ENCODE measurements at places on chromosomes 5 and 9.

DNA sequence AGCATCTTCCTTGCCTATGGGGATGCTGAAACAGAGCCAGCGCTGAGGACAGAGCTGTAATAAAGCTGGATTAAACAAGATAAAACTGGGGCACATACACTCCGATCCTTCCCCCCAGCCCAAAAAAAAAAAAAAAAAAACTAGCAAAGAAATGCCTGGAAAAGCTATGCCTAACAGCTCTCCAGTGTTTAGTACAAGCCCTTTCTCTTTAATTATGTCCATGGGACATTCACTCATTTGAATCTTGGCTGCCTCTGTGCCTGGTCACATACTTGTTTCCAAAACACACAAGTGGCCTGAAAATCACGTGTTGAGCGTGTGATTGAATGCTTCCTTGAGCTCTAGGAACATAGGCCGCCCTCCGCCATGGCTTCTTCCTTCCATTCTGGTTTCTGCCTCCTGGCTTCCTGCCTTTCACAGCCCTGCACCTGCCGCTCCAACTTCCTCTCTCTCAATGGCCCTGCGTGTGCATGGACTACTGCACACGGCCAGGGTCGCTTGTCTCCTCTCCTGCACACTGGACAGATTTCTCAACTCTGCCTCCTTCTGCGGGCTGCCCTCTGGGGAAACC, 111.0 kb upstream of the RETREG1 start:
- no peak for DNase-seq

DNA sequence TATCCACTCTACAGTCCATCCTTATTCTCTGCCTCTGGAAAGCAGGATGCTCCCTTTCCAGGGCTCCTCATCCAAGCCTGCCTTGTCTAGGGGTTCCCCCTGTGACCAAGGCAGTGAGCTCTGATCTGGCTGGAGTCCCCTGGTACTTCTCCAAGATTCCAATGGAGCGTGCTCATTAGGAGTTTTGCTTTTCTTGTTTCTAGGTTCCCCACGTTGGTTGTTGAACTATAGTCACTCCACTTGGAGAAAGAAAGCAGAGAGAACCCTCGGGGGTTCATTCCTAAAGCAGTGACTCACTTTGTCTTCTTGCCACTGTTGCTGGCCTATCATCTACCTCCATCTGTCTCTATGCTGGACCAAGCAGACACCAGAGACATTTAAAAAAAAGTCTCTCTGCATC, 192.6 kb downstream of the TLE4 start:
- DNase-seq, result no peak

DNA sequence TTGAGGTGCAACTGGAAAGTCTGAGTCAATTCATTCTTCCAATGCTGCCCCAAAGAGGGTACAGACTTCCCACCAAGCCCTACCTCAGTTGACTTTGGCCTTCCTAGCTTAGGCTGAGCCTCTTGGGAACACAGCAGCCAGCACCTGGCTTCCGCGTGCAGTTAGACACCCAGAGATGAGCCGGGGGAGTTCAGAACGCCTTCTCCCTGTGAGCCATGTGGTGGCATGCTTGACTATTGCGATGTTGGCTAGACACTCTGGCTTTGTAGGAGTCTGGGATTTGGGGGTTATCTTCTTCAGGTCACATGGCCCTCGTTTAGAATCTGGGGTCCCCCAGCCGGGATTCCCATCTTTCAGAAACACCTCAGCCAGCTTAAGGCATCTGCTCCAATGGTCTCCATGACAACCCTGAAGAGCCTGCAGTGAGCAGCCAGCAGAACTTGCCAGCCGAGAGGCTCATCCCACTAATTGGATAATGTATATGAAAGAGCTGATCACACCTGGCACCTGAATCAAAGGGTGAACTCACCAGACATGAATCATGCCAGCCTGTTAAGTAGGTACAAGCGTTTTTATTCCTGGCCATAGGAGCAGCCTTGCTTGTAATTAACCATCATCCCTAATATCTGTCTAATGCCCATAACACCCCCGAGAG, 167.5 kb downstream of the SYK start:
- DNase-seq, result no peak

GRCh38 chr5:148972396-148972795, 90.5 kb downstream of the SH3TC2 start:
- no peak for DNase-seq

DNA sequence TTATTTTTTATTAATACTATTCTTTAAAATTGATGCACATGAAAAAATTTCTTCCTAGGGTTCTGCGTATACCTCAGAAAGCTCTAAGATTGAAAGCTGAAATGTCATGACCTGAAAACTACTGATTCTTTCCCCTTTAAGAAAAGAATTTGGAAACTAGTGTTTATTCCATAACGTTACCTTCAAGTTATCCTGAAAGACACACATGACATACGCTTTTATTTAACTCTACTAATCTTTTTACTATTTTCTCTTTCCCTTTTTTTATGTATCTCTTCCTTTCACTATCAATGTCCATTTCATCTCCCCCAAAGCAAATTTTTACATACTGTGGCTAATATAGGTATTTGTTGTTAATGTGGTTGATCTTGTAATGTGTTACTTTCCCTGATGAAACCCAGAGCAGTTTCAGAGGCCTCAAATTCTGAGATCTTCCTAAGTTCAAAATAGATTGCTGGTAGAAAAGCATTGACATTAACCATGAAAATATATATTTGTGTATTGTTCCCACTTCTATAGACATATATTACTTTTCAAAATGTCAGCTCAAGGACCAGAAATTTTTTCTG, 7.4 kb downstream of the NIPBL start:
- DNase-seq, result no peak

GRCh38 chr9:91864380-91864779, 85.6 kb downstream of the ROR2 start:
- no peak for DNase-seq

Measured in stimulated activated CD4-positive, alpha-beta T cell treated with anti-CD3 and anti-CD28 coated beads, Interleukin-1b, Interleukin-23, amount 100 ng/mL, for 1 hour (primary cell).